Activated CD4-positive, alpha-beta memory T cell treated with anti-CD3 and anti-CD28 coated beads, Interleukin-2, amount 10 ng/mL, durations not matched to agents 7 days and 5 days (primary cell): ENCODE measurements at places on chromosomes 7 and 10.

DNA sequence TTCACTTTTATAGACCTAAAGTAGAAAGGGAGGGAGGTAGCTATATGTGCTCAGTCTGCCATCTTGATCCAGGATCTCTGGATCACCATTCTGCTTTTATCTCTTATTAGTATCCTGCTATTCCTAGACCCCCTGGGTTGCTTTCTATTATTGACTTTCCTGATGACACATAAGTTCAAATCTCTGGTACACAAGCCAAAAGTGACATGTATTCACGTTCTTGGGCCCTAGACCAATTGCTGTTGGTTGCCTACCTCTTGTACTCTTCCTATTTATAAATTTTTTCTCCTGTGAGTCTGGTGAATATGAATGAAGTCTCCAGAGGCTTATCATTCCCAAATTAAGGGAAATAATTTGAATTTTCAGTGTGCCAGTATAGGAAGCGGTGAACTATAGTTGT is 56.9 kb downstream of the DNMBP start:
- DNase-seq, result no peak

GRCh38 chr7:155996718-155997280 is 184.5 kb upstream of the SHH start:
- peak; percentile 2 for DNase-seq

DNA sequence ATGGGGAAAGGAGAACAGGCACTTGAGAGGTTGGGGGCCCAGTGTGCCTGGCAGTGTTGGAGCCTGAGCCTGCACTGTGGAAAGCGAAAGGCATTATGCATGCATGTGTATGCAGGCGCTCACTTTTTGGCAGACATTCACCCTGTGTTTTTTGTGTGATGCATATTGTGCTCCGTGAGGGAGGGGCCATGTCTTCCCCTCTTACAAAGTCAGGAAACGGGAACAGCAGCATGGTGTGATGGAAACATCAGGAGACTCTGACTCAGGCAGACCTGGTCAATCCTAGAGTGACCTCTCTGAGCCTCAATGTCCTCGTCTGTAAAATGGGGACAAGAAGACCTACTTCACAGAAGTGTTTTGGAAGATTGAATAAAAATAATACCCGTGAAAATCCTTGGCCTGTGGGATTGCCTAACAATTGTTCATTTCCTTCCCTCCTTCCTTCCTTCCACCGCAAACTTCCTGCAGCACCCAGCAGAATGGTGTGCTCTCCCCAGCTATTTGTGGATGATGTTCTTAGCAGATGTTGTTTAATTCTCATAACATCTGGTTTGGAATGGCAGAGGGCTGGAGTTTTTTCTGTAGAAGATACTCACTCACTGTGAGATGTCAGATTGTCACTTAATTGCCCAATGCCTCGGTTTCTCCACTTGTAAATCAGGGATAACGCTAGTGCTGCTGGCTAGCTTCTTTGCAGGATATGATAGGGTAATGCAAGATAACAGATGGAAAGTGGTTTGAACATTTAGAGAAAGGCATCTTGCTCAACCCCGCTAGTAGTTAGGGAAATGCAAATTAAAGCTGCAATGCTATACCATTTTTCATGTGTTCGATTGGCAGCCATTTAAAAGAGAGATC is 39.8 kb downstream of the CDH23 start:
- no peak for DNase-seq

GRCh38 chr10:114340816-114341215 is 63.5 kb downstream of the AFAP1L2 start:
- DNase-seq, result no peak

DNA sequence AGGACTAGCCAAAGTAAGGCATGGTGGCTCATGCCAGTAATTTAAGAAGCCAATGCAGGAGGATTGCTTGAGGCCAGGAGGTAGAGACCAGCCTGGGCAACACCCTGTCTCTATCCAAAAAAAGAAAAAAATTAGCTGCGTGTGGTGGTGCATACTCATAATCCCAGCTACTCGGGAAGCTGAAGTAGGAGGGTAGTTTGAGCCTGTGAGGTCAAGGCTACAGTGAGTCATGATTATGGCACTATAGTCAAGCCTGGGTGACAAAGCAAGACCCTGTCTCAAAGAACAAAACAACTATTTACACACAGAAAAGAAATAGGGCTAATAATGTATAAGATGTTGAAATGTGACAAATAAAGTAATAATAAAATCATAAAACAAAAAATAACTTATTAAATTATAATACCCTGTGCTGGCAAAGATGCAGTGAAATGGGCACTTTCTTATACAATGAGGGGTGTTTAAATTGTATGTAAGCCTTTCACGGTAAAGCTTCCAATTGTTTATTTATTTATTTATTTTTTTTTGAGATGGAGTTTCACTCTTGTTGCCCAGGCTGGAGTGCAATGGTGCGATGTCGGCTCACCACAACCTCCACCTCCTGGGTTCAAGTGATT is 175.2 kb downstream of the TPST1 start:
- DNase-seq, result no peak

DNA sequence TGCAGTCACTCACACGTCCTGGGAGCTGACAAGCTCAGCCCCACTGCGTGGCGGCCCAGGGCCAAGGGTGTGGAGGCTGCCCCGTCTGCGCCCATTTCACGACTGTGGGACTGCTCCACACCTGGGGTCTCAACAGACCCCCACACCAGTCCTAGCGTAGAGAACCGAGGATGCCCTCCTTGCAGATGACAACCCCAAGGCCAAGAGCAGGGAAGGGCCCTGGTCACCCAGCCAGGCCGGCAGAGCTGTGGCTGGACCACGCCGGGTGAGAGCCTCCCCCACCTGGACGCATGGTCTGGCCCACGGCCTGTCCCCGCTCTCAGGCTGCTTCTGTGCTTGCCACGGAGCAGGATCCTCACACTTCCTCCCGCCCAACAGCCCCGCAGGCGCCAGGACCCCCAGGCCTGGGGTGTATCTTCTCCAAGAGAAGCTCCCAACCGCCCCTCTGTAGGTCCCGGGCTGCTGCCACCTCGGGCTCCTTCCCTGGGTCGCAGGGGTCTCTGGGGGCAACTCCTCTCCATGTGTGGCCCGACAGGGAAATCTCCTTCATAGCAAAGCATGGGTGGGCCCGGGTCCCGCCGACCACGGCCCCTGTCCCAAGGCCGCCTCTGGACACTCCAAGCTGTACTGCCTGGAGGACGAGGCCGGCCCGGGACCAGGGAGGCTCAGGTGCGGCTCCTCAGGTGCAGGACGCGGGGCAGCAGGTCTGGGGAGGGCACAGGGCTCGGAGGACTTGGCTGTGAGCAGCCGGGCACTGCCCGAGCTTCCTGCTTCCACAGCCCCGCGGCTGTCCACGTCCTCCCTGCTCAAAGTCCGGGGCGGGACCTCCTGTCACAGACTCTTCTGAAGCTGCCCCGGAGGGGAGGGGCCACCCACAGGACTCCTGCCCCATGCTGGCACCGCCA is 88.8 kb downstream of the FOXL3 start:
- DNase-seq, result no peak

DNA sequence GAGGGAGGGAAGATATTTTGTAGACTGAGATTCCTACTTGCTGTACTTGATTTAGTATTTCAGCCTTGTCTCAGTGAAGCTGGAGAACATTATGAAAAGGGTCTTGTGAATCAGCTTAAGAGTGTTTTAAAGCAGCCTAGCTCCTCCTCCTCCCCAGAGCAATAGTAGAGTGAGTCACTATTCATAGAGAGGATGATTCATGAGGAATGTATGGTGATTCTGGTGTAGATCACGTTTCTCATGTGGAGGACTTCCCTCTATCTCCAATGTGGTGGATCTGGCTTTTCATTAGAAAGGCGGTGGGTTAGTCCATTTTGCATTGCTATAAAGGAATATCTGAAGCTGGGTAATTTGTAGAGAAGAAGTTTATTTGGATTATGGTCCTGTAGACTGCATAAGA is 340.1 kb upstream of the CHRM2 start:
- DNase-seq, result no peak

- no peak for DNase-seq
Observed at GRCh38 chr10:131311661-131312477, at the start of gene TCERG1L. Gene TCERG1L (minus strand): TSS chr10:131311721. CDS start chr10:131311635, 86 bp downstream.

DNA sequence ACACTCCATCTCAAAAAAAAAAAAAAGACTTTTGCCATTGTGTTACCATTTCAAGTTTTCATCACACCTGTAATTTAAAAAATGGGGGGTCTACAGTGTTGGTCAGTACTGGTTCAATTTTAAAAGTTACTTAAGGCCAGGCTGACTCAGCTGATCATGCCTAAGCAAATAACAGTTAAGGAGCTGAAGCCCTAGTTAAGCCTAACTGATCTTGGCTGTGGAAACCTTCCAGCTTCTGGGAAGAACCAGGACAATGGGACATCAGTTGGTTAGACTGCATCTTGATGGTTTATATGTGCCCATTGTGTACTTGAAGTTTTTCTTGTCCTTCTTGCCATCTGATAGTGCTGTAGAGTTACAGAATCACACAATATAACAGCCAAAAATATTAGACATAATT is 26.7 kb downstream of the VCL start:
- no peak for DNase-seq

GRCh38 chr10:24310104-24310503 is 101.2 kb downstream of the KIAA1217 start:
- DNase-seq, result no peak

- DNase-seq, result no peak
Observed at GRCh38 chr7:45188736-45189135, 31.1 kb downstream of the RAMP3 start.

- DNase-seq, result no peak
Observed at GRCh38 chr7:780081-780480, 52.2 kb upstream of the SUN1 start.

- DNase-seq, result peak; percentile 64
Observed at GRCh38 chr10:8130973-8131911, 76.8 kb downstream of the GATA3 start.

GRCh38 chr7:100547872-100548271 is 8.9 kb downstream of the AGFG2 start:
- no peak for DNase-seq

DNA sequence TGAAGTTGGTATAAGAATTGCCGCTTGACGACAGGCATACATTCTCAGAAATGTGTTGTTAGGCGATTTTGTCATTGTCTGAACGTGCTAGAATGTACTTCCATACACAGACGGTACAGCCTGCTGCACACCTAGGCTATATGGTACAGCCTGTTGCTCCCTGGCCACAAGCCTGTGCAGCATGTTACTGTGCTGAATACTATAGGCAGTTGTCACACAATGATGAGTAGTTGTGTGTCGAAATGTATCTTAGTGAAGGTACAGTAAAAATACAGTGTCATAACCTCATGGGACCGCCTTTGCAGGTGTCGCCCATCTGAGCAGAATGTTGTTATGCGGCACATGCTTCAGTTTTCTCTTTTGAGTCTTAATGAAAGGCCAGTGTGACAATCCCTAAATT is 66.5 kb downstream of the SHH start:
- no peak for DNase-seq

DNA sequence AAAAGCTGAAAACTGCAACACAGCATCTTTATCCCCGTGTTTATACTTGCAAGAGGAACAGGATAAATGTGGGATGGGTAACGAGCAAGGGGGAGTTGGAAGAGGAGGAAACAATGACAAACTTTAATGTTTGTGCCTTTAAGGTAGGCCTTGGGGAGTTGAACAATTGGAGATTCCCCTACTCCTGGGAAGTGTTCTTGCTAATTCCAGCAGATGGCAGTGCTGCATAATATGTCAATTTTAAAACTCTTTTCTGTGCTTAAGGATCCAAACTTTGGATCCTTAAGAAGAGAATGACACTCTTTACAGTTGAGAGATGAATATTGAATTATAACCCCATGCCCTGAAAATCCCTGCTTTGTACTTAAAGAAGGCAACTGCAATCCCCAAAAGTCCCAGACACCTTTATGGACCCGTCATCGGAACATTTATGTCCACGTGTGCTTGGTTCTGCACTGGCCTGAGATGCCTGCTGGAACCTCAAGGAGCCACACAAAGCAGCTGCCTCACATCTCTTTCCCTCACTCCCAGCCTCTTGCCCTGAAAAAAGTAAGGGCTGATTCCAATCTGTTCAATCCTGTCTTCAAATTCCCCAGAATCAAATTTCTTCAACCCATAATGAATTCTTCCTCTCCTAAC is 12.0 kb downstream of the IFIT5 start:
- no peak for DNase-seq

DNA sequence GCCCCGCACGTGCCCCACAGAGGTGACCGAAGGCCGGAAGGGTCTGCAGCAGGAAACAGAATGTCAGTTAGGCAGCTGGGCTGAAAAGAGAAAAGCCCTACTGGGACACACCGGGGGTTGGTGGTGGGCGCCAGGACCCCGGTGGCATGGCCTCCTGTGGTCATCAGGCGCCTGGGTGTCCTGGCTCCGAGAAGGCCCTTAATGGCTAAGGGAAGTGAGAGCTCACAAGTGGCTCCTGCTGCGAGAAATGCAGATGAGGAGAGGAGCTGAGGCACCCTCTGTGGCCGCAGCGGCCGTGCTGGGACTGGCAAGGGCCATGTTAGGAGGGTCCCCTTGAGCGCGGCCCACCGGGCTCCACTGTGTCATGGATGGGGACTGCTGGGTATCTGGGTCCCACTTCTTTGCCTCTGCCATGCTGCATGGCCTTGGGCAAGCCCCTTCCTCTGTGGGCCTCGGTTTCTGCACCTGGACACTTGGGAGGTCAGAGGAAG is 79.2 kb upstream of the GNA12 start:
- no peak for DNase-seq

GRCh38 chr7:16512097-16512496 is 14.5 kb upstream of the LRRC72 start:
- no peak for DNase-seq

DNA sequence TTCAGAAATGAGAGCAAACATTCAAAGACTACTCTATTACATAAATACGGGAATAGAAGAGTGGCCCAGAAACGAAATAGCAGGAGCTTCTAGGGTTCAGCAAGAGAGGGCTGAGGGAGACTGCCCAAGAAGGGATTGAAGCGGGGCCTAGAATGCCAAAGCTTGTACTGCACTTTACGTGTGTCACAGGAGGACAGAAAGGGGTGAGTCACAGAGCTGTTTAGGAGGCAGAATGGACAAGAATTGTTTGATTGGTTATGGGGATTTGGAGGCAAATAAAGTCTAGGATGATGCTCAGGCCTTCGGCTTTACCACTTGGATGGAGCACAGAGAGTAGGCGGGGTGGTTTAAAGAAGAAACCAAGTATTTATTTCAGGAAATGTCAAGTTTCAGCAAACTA is 11.3 kb upstream of the FXYD4 start:
- DNase-seq, result no peak

GRCh38 chr7:1665549-1666316 is 4.3 kb upstream of the ELFN1 start:
- DNase-seq, result no peak

GRCh38 chr7:19304086-19304485 is 158.9 kb upstream of the FERD3L start:
- no peak for DNase-seq

GRCh38 chr7:151742713-151743480 is 134.0 kb downstream of the PRKAG2 start:
- no peak for DNase-seq

GRCh38 chr10:95876756-95877155 is 31.0 kb upstream of the CC2D2B start:
- no peak for DNase-seq

DNA sequence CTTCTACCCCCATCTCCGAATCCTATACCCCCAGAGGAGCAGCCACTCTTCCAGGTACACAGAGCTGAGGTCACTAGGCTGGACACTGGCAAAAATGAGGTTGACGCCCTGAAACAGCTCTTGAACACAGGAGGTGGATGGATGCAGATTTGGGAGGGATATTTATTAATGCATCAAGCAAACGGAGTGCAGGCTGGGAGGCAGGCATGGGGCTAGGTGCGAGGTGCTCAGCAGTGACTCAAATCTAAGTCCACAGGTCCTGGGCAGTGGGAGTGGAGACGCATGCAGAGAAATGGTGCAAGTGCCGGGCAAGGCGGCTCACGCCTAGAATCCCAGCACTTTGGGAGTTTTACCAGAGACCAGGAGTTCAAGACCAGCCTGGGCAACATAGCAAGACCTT is 11.0 kb downstream of the GUSB start:
- DNase-seq, result no peak
